ENCODE measurements at places on chromosomes 11 and 22. TPM values are rescaled to one million over a fixed set of nuclear protein-coding genes. Genes with fewer than 3 reads are reported as not detected.

DNA sequence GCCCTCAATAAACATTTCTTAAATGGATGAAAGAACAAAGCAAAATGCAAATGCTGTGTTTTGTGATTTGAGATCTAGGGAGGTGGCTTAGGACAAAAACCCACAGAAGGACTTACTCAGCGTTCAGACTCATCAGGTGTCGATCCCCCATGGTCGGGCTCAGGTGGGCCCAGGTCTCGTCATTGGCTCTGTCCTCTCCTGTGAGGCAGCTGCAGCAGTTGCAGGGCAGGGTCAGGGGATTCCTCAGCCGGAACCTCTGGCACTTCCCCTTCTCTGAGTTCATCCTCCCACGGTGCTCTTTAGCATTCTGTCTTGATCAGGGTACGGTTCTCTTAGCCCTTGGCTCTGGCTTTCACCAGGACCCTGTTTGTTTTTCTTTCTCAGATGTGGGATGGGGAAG lies 14.0 kb upstream of the ACR start:
- DNase-seq, result no peak

GRCh38 chr11:61682906-61683675 lies 2.9 kb downstream of the DAGLA start:
- no peak for DNase-seq

The SCO2 gene
- polyA plus RNA-seq, result 1.5 TPM

The TTC36 gene
- 1.3 TPM for polyA plus RNA-seq

The AP5B1 gene
- polyA plus RNA-seq, result 7.6 TPM

The PNPLA5 gene
- 0.10 TPM for polyA plus RNA-seq
